ENCODE measurements at places on chromosomes 2 and 18.

DNA sequence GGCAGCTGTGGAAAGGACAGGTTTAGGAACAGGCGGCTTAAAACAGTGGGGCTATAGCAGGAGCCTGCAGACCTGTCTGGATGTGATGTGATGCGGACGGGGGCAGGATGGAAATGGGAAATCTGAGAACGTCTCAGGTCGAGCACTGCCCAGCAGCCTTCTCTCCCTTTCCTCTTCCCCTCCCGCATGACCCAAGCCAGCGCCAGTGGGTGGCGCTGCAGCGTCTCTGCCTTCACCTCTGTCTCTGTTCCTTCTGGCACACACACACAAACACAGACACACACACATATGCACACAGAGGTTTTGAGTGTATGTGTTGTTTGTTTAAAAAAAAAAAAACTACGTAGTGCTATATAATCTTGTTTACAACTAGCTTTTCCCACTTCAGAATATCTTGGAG, 82.0 kb upstream of the SLC66A3 start:
- no peak for DNase-seq

DNA sequence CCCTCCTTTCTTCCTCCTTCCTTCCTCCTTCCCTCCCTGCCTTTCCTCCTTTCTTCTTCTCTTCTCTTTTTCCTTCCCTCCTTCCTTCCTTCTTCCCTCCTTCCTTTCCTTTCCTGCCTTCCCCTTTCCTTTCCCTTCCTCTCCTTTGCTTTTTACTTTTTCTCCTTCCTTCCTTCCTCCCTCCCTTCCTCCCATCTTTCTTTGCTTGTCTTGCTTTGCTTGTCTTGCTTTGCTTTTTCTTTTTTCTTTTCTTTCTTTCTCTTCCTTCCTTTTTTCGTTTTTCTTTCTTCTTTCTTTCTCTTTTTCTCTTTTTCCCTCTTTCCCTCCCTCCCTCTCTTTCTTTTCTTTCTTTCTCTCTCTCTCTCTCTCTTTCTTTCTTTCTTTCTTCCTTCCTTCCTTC, 113.0 kb downstream of the NYAP2 start:
- no peak for DNase-seq

DNA sequence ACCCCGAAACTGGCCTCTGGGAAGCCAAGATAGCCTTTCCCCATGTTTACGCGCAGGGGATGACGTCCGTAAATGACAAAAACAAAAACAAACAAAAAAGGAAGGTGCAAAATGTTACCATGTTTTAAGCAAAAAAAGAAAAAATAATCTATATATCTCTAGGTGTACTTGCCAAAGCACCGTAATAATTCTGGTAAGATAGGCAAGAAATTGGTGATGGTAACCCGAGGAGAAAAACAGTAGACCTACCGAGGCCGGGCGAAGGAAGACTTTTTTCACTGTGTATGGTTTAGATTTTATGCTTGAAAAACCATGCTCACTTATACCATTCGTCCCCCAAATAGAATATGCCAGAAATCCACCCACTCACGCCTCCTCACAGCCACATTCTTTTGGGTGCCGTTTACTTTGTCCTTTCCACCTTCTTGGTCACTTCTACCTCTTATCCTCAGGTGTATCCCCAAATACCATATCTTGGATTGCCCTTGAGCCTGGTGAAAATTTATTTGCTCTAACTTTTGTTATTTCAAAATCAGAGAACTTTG, 8.0 kb downstream of the GATA6 start:
- no peak for DNase-seq

- no peak for DNase-seq
These were observed 122.5 kb downstream of the FOXI3 start for GRCh38 chr2:88329815-88330603.

DNA sequence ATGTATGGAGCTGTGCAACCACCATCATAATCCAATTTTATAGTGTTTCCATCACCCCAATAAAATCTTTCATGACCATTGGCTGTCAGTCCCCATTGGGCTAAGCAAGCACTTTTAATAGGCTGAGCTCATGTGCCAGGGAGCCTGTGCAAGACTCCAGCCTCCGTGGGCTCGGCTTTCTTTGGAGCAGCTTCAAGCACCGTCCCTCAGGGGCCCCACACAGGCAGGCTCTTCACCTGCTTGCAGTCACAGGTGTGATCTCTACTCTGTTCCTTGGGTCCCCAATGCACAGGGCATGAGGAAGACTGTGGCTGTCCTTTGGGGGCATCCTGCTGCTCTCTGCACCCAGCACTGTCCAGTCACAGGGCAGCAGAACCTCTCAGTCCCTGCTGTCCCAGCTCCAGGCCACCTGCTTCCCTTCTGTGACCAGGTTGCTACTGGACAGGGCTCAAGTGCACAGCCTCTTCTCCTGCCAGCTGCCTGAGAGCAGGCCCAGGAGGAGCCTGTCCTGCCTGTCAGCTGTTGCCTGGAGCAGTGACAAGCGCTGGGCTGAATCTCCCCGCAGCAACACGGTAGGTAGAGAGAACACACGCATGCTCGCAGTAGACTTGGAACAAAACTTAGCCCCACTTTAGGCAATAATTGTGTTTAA, 40.7 kb upstream of the TMEM131 start:
- DNase-seq = no peak

DNA sequence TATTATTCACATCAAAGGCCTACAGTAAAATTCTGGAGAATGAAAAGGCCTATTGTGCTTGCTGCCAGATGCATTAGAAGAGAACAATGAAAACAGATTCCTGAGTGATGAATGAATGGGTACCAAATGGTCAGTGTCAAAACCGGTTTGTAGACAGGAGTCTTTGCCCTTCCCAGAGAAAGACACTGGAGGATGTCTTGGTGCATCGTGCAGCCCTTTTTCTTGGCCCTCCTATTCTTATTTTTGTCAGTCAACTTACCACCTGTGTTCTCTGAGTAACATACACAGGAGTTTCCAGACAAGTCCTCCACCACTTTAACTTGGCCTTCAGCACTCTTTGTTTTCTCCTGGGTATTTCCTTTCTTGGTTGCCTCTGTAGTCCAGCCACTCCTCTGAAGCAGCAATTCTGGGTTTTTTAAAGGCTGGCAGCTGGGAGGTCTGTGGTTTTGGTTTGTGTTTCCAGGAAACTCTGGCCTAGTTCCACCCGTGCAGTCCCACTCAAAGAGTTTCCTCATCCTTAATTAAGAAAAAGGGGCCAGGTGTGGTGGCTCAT, 29.4 kb downstream of the PSTPIP2 start:
- no peak for DNase-seq

DNA sequence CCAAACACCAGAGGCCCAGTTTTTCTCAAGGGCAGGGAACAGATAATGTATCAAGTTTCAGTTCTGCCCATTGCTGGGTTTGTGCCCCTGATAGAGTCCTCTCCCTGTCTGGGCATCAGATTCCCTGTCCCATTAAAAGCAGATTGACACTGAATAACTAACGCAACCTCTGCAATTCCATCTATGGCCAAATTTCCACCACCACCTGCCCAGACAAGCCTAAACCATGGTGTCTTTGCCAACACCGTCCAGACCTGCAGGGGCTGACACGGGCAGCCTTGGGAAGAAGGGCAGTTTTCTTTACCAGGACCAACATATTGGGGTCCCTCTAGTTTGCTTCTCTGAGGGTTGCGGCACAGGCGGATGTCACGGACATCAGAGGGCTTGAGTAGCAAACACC, 26.4 kb upstream of the PAX8 start:
- no peak for DNase-seq

DNA sequence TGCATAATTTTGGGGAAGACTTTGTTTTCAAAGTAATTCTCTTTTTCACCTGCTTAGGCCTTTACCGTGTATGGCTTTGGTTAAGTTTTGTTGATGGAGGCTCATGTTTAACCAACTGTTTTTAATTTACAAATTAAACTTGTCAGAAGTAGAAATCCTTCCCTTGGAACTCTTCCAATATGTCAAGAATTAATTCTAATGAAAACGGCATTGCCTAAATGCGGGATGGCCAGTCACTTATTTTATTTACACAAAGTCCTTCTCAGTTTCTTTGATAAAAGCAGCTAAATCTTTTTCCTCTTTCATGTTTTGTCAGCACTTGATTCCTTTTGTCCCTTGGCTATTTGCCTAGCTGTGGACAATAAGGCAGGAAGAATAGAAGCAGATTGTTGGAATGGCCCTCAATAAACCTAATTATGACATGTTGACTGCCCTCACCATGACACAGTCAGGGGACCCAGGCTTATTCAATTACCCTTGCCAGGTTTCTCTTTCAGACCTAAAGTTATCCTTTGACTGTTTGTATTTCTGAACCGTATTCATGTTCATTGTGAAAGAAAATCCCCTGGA, 26.3 kb downstream of the PAX3 start:
- DNase-seq = no peak

DNA sequence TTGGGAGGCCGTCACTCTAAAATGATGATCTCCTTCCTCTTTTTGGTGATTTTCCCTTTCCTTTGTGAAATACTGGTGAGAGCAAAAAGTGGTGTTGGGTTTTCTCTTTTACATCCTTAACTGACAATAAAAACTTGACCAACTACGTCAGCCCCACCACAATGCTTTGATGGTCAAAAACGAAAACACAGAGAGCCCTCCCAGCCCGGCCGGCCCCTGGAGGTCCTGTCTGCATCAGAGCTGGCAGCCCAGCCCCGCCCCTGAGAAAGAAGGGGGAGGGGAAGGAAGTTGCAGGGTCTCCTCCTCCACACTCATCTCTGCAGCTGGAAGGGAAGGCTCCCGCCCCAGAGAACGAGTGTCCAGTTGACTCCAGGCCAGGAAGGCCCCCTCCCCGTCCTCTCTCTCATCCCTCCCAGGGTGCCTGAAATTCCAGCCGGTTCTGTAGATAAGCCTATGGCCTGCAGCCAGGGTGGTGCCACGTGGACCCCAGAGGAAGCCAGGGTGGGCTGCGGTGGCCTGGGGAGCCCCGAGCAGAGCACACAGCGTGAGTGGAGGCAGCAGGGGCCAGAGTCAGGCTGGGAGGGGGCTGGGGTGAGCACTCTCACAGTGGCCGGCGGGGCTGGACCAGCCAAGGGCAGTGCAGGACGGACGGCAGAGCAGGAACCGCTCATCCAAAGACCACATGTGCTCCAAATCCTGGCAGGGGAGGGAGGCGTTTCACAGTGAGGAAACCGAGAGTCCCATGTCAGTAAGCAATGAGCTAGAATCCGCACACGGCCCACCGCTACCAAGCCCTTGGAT, 19.8 kb downstream of the BIN1 start:
- DNase-seq = no peak

GRCh38 chr2:36708041-36708741, 11.7 kb downstream of the VIT start:
- DNase-seq = no peak

- DNase-seq = no peak
These were observed 348.2 kb downstream of the MYCN start for GRCh38 chr2:16288371-16289112.

- DNase-seq = no peak
These were observed 436.4 kb downstream of the ZNF521 start for GRCh38 chr18:24915547-24915946.

- DNase-seq = no peak
These were observed 73.6 kb downstream of the SPRED2 start for GRCh38 chr2:65358678-65359400.

GRCh38 chr18:23569299-23570063, 16.8 kb downstream of the NPC1 start:
- DNase-seq = no peak

- no peak for DNase-seq
These were observed 498.5 kb upstream of the HS6ST1 start for GRCh38 chr2:128817171-128817570.

DNA sequence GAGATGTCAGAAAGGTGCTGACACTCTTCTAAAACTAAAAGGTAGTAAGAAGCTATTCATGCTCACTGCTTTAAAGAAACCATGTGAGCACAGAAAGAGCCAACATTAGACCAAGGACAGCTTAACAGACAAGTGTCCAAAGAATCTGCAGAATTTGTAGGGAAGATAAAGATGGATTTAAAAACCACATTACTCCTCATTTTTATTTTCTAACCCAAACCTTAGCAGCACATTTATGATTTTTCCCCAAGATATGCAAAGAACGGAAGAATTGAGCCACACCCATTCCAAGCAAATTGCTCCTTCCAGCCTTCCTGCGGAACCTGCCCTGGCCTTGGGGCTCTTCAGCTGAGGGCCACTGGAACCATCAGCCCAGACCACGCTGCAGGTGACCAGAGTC, 26.9 kb downstream of the MBP start:
- no peak for DNase-seq

- no peak for DNase-seq
These were observed 71.0 kb upstream of the ST3GAL5 start for GRCh38 chr2:85959826-85960225.

GRCh38 chr2:142822190-142822589, 55.3 kb upstream of the KYNU start:
- no peak for DNase-seq

GRCh38 chr2:64854773-64855237, 134.4 kb upstream of the SLC1A4 start:
- DNase-seq = no peak

- DNase-seq = no peak
These were observed 19.0 kb downstream of the PLEKHM3 start for GRCh38 chr2:208006337-208006736.

- DNase-seq = no peak
These were observed 2.0 kb upstream of the ATP8B1 start for GRCh38 chr18:57805117-57805516.

DNA sequence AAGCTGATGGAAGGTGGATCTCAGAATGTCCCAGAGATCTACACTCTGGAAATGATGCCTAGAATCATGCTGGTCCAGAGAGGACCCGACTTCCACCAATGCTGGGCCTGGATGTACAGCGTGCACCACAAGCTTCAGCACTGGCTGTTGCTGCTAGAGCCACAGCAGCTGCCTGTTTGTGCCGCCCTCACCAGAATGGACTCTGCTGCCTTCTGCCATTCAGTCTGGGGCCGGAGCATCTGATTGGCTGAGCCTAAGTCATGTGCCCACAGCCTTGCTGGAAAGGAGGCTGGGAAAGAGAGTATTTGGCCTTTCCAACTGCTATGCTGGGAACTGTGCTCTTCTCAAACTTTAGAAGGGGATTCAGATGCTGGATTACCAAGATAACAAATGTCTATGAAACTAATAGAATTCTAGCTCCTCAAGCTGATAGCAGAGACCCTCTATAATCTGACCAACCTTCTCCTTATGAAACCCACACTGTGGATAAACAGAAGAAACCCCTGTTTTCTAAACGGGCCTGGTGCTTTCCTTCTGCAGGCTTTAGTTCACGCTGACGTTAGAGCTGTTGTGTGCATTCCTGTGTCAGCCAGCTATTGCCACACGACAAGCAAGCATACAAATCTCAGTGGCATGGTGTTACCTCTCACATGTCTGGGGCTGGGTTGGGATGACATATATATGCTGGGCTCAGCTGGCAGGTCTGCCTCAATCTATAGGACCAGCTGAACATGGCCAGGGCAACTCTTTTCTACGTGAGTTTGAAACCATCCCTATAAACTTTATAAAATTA, 4.1 kb upstream of the LOXHD1 start:
- no peak for DNase-seq

DNA sequence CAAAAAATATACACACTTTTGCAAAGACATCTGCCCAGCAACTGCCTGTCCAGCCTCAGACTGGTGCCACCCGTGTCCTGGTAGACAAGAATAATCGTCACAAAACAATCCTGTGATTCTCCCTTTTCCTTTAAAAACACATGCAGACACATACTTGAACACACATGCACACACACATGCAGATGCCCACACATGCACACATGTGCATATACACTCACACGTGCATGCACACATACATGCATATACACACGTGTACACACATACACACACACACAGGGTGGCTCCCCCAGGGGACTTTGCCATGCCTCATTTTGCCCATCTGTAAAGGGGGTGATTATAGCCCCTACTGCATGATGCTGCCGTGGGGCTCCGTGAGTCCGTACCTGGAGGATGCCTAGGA, 24.9 kb upstream of the ALPP start:
- DNase-seq = no peak

- DNase-seq = no peak
These were observed 19.4 kb upstream of the ATP6V1B1 start for GRCh38 chr2:70916291-70916690.
